Mesothelial cell of epicardium (in vitro differentiated cells): ENCODE measurements at places on chromosomes 1 and 21.

DNA sequence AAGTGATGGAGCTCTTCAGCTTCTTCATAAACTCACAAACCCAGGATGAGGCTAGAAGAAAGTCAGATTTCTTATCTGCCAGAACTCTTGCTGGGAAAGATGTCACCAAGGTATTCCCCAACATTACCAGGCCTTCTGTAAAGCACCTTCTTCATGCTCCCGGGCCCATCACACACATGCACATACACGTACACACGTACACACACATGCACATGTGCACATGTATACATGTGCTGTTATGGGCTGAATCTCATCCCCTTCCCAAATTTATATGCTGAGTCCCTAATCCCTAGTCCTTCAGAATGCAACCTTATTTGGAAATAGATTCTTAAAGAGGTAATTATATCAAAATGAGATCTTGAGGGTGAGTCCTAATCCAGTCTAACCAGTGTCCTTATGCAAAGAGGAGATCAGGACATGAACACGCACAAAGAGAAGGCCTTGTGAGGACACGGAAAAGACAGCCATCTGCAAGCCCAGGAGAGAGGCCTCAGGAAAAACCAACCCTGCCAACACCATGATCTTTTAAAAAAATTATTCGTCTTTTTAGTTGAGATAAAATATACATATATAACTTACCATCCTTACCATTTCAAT lies 76.4 kb upstream of the LYST start:
- no peak for DNase-seq

DNA sequence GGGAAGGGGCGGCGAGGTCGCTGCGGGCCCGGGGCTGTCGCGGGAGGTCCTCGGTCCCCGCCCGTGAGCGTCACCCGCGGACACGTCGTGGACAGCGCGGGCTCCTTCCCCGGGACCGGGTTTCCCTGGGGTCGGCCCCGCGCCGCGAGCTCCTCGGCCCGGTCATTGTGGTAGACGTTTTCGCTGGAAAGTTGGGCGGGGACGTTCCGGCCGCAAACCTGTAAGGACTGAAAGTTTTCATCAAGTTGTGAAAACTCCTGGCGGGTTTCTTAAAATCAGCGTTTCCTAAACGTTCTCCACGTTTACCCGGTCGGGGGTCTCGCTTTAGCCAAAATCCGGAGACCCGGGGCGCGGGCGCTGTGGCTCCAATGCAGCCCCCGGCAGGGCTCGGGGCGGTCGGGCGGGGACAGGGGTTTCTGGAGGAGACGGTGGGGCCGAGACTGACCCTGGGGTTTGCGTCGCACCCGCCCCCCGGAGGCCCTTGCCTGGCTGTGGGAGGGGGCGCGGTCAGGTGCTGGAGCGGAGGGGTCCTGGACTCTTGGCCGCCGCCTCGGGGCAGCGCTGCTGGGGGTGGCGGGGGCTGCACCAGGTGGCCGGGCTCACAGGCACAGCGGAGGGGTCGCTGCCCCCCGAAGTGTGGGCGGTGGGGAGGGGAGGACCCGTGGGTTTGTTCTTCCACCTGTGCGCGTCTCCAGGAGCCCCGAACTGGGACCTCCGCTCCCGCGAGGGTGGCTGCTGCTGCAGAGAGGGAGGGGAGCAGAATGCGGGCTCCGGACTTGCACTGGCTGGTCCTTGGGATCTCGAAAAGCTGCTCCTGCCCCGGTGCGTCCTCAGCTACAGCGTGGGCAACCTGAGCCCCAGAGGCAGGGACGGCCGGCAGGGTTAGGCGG lies 827 bp downstream of the PRKCZ start:
- DNase-seq: peak; percentile 59

GRCh38 chr1:94927405-94928175 lies 680 bp upstream of the CNN3 start:
- DNase-seq: no peak

- no peak for DNase-seq
Observed at GRCh38 chr1:3902111-3902511, 2.0 kb upstream of the C1orf174 start.

DNA sequence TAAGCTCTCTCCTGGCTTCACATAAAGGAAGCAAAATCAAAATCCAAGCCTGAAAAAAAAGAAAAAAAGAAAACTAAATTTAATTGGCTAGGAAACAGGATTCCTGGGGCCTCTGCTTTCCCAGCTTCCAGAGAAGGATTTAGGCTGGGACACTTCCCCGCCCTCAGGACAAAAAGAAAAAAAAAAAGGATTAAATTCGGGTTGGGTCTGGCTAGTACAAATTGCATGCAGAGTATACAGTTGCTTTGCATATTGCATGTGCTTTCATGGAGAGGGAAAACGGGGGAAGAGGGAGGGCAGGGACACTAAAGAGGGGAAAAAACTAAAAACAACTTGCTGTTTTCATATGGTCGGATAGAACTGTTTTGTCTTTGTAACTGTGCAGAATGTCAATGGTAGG lies 42.7 kb downstream of the OLIG1 start:
- no peak for DNase-seq

DNA sequence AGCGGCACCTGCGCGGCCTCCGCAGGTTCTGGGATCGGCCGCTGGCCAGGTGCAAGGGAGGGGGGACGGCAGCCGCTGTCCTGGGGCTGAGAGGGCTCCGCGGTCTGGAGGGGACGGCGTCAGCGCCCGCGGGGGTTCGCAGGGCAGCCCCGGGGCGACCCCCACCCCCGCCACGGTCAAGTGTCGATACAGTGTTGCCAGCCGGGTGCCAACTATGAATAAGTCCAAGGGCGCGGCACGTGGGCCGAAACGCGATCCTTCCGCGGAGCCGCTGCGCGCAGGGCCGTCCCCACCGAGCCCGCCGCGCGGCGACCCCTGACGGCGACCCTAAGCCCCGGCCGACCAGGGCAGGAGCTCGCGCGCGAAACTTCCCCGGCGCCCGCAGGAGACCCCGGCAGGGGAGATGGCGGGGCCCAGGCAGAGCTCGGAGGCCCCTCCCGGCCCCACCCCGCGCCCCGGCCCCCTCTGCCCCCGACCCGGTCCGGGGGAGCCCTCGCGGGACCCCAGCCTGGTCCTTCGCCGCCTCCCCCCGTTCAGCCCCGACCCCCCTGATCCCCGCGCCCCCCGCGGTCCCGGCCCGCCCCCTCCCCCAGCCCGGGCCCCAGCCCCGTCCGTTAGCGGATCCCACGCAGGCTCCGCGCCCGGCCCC lies 586 bp upstream of the AGPAT3 start:
- no peak for DNase-seq

DNA sequence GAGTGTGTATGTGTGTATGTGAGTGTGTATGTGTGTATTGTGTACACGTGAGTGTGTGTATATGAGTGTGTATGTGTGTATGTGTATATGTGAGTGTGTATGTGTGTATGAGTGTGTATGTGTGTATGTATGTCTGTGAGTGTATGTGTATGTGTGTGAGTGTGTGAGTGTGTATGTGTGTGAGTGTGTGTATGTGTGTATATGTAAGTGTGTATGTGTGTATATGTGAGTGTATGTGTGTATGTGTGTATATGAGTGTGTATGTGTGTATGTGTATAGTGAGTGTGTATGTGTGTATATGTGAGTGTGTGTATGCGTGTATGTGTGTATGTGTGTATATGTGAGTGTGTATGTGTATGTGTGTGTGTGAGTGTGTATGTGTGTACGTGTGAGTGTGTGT lies 49.2 kb downstream of the GREM2 start:
- no peak for DNase-seq

DNA sequence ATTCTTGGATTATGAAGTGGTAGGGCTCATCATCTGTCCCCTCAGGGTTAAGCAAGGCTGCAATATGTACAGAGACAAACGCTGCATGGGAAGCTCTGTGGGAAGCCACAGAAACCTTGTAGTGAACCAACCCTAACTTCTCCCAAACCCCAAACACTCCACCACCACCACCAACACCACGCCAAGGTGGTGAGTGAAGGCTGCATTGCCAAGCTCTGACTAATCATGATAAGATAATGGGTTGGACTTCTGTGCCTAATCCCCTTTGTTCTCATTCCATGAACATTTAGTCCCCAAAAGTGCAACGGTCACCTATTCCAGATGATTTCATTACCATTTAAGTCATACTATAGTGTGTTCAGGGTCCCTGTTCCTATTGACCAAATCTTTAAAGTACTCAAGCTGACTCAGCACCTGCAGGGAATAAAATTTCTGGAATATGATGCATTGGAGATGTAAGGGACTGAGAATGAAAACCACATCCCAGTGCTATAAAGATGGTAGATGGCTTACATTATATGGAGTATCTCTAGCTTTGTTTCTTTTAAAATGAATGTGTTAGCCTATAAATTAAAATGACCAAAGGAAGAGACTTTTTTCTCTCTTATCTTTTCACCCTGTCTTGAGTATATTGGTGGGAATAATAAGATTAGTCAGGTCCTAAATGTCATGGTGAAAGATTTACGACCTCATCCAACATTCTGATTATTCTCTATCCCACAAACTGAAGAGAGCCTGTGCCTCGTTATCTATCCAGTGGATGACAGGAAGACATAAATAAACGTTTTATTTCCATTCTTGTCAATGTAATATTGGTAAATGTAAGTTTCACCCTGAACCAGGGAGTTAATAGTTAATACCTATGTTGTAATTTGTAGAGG lies 22.6 kb upstream of the PLD5 start:
- no peak for DNase-seq

- no peak for DNase-seq
Observed at GRCh38 chr1:24903560-24903954, 26.5 kb downstream of the RUNX3 start.
